ENCODE measurements at places on chromosomes 3 and 15.

- DNase-seq, result no peak
Observed at GRCh38 chr15:58459560-58459959, 27.8 kb downstream of the LIPC start.

GRCh38 chr3:19539518-19540392, 391.4 kb downstream of the KCNH8 start:
- peak; percentile 79 for DNase-seq

- DNase-seq, result no peak
Observed at GRCh38 chr3:179732661-179733348, 80.0 kb downstream of the USP13 start.

DNA sequence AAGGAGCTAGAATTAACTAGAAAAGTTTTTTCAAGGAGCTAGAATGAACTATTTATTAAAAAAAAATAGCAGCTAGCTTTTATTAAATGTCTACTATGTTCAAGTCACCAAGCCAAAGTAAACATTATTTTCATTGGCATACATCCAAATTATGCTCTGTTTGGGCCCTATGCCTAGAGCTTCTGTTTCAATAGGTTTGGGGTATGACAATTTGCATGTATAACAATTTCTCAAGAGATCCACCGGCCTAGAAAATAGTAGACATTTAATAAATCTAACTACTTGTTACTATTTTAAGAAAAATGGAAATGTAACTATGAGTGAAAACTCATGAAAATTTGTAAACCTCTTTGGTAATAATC, 8.0 kb downstream of the GABRR3 start:
- DNase-seq, result no peak

- no peak for DNase-seq
Observed at GRCh38 chr3:13191016-13191415, 117.8 kb upstream of the IQSEC1 start.

- DNase-seq, result no peak
Observed at GRCh38 chr15:74240002-74240568, 4.0 kb downstream of the CCDC33 start.

GRCh38 chr15:42707068-42707467, 29.9 kb downstream of the CDAN1 start:
- DNase-seq, result no peak

DNA sequence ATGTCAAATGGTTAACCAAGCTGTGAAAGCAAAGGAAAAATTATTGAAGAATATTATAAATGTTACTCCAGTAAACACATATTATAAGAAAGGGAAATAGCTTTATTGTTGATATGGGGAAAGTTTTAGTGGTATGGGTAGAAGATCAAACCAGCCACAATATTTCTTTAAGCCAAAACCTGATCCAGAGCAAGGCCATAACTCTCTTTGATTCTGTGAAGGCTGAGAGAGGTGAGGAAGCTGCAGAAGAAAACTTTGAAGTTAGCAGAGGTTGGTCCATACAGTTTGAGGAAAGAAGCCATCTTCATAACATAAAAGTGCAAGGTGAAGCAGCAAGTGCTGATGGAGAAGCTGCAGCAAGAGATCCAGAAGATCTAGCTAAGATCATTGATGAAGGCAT, 54.8 kb downstream of the LYZL4 start:
- no peak for DNase-seq

DNA sequence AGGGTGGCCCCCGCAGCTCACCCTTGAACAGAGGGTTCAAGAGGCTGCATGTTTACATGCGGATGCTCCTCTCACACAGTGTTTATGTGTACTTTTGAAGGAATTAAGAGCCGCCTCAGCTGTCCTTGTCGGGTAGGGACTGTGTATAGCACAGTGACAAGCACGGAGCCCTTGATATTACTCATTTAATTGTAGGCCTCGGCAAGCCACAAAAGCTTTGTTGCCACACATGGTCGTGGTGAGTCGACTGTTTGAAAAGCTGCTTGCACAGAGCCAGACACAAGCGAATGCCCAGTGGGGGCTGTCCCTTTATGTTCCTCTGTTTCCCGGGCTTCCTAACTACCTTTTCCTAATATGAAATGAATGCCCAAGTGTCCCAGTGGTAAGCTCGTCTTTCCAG, 4.5 kb downstream of the ESYT3 start:
- DNase-seq, result peak; percentile 39

DNA sequence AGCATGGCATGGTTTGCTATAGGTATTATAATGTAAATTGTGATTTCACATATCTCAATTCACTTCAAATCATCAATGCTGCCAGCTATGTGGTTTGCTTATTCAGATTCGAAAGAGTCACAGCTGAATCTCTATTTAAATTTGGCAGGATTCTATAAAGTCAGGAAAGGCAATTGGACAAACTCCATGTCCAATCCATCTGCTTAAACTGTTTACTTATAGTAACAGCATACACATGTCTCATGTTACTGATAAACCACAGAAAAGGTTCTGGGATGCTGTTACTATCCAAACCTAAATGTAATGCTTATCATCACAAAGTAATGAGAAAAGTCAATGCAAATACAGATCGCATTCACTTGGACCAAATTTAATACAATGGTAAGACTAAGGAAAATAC, 229.7 kb downstream of the ISL2 start:
- DNase-seq, result no peak

GRCh38 chr3:5301651-5302297, 114.3 kb downstream of the EDEM1 start:
- no peak for DNase-seq

- no peak for DNase-seq
Observed at GRCh38 chr15:50500352-50500751, 46.1 kb downstream of the USP50 start.

DNA sequence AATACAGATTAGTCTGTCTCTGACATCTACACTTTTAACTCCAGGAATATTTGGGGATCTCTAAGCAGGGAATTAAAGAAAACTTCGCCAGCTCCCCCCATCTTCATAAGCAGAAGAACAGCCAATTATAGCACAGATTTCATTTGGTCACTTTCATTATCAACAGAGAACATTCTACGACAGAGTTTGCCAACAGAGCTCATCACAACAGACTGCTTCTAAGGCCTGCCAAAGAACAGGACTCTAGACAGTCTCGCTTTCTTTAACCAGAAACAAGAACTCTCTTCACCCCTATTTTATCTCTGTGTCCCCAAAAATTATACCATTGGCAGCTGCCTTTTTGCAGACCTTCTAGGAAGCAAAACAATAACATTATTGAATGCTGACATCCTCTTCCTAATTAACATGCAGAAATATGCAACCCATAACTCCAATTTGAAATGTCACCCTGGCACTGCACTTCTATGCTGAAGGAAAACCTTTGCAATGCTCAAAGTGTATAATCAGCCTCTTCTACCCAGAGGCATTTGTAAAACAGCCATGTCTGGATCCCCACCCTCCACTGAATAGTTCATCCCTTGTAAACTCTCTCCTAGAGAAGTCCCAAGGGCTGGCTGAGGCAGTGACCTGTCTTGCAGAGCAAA, 552.8 kb downstream of the MAGI1 start:
- no peak for DNase-seq

- DNase-seq, result peak; percentile 53
Observed at GRCh38 chr3:112013058-112013783, 14.5 kb downstream of the TAGLN3 start.

DNA sequence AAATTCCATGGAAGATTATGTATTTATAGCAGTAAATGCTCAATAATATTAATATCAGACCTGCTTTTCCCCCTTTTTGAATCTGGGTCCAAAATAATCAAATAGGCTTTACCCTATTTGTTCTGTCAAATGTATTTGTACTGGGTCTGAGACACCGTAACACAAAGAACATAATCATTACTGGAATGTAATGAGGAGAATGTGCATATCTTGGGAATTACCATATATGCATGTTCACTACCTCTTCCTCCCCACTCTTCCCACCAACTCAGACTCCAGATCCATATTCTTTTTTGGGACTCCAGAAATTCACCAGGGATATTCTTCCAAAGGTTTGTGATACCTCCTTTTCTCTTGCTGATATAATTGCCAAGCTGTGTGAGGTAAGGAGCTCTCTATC, 237.1 kb downstream of the KCNMB2 start:
- no peak for DNase-seq

DNA sequence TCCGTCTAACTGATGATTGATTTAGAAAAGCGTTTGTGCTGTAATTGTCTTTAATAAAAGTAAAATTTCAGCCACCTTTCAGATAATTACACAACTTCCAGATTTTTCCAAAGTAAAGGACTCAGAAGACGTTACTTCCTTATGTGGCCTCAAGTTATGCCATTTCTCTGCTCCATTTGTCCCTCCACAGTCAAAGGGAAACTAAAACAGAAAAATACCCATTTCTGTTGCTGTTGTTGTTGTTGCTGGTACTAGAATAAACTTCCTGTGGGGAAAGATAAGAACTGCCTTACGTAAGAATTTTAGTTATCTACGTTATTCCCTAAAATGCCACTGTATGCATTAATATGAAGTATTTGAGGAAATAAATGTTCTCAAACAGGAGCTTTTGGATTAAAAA, 153.9 kb downstream of the P3H2 start:
- no peak for DNase-seq

DNA sequence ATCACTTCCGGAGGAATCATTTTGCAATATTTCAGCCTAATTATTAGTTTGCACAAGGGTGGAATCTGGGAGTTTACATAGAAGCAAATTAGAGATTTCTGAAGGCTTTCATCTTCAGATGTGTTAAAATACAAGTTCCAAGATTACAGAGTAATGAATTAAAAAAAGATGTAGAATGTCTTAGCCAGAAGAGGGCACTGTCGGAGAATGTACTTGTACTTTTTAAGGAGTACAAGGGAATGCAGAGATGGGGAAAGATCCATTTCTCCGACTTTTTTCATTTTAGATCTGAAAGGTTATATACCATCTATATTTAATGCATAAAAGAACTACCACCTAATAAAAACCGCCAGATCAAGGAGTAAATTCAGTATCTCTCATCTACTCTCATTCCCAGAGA, 43.1 kb upstream of the WDR5B start:
- DNase-seq, result peak; percentile 55

- no peak for DNase-seq
Observed at GRCh38 chr15:78243491-78243941, 9.2 kb upstream of the ACSBG1 start.

- DNase-seq, result no peak
Observed at GRCh38 chr3:43218156-43218555, 68.2 kb upstream of the SNRK start.

- DNase-seq, result peak; percentile 27
Observed at GRCh38 chr3:195163719-195164572, 107.0 kb downstream of the XXYLT1 start.

DNA sequence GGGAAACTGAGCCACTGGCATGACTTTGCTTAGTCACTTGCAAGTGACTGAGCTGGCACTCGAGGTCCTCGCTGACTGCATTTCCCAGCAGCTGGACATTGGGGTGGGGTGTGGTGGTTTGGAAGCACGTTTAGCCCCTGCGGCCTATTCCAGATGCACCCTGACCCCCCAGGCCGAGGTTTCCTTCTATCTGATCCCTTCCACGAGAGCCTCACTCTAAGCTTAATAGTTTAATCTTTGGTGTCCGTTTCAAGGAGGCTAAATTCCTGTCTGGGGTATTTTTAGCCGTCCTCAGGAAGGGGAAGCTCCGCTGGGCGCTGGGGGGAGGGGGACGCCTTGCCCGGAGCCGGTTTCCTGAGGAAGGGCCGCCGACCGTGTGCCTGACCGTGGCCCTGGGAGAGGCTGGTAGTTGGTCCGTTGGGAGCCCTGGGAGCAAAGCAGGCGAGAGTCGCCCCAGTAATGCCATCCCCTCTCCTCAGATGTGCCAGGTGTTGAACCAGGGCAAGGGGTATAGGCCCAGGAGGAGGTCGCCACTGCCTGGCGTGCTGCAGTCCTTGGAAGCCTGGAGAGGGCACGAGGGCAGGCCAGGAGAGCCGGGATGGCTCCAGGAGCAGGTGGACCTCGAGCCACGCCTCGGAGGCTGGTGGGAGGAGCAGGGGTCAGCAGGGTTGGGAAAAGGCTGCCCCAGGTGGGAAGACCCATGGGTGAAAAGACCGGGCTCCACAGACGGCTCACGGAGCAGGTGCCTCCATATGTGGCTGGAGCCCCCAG, 37.2 kb downstream of the IDH2 start:
- DNase-seq, result peak; percentile 22

GRCh38 chr3:28917895-28918475, 362.9 kb upstream of the RBMS3 start:
- no peak for DNase-seq

DNA sequence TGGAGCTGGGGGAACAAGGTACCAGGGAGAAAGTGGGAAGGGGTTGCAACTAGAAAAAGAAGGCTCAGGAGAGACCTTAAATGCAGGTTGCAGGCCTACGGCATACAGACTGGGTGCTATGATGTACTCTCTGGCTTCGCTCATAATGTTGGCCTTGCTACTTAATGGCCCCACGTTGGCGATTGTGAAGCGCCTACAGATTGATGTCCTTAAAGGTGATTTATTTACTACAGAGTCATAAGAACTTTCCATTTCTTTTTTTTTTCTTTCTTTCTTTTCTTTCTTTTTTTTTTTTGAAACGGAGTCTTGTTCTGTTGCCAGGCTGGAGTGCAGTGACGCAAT, 25.4 kb downstream of the ZBTB38 start:
- no peak for DNase-seq

- no peak for DNase-seq
Observed at GRCh38 chr3:102661707-102662497, 227.1 kb downstream of the ZPLD1 start.

GRCh38 chr15:66704019-66704802, 2.2 kb downstream of the SMAD6 start:
- DNase-seq, result peak; percentile 17

GRCh38 chr3:158560979-158561378, 10.0 kb upstream of the MLF1 start:
- no peak for DNase-seq

DNA sequence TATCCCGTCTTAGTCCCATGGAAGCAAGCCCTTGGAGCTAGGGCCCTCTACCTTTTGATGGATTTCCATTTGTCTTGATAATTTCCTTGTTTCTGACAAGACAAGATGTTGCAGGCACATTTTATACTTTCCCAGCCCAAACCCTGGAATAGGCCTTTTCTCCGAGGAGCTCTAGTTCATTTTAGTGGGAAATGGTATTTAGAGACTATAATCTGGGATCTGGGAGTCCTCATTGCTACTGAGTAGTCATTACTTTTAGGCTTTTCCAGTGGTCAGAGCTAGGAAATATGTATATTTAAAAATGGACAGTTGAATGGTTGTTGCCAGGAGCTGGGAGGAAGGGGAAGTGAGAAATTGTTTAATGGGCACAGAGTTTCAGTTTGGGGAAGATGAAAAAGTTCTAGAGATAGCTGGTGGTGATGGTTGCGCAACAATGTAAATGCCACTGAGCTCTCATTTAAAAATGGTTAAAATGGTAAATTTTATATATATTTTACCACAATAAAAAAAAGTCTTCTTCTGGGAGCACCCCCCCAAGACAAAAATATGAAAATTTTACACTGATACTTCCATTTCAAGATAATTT, 31.6 kb downstream of the MLH1 start:
- DNase-seq, result peak; percentile 95

- no peak for DNase-seq
Observed at GRCh38 chr3:29901097-29901496, 620.2 kb downstream of the RBMS3 start.

DNA sequence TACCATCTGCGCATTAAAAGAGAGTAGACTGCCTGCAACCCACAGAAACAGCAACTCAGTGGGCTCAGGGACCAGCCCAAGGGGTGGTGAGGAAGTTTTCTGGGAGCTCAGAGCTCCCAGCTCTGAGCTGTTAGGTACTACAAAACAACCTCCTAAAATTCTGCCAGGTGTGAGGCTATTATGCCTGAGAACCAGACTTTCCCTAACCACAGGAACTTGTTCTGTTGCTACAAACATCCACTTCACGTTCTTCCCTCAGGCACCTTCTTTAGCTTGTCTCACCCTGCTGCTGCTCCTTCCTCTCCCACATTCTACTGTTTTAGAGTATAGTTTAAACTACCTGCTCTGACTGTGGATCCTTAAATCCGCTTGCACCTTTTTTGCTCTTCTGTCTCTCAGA, 399.4 kb downstream of the ROBO1 start:
- DNase-seq, result no peak
